ENCODE measurements at places on chromosomes 4 and X. TPM values are rescaled to one million over a fixed set of nuclear protein-coding genes. Genes with fewer than 3 reads are reported as not detected.

Gene CYSLTR1
- 1.5 TPM for total RNA-seq

Gene TEX13D
- total RNA-seq: not detected

Gene FAM53A
- 0.60 TPM for total RNA-seq

Gene RHOXF2
- total RNA-seq: not detected

Gene FHIP1A
- total RNA-seq: 0.40 TPM

Gene MAGEA2B
- not detected for total RNA-seq

Gene RBM3
- total RNA-seq: 328 TPM

Gene TEX11
- not detected for total RNA-seq

Gene KIF4A
- 21.7 TPM for total RNA-seq

Gene CSAG2
- total RNA-seq: not detected

Gene SLC34A2
- not detected for total RNA-seq

Gene MAOB
- not detected for total RNA-seq

Gene MAGEA12
- total RNA-seq: not detected

Gene JADE3
- 5.2 TPM for total RNA-seq

Gene TCEAL6
- total RNA-seq: not detected

Gene F9
- not detected for total RNA-seq

Gene FMR1NB
- total RNA-seq: not detected

Gene CC2D2A
- total RNA-seq: 4.2 TPM

Gene NLRP2B
- total RNA-seq: not detected

Gene LRP2BP
- total RNA-seq: 0.15 TPM

Gene SLC25A5
- 487 TPM for total RNA-seq

Gene MAP3K15
- total RNA-seq: not detected

Gene MAGEA1
- total RNA-seq: not detected

Gene DUSP9
- total RNA-seq: not detected

Gene PASD1
- total RNA-seq: not detected

Gene TMSB15C
- total RNA-seq: 1.3 TPM

Gene FREM3
- total RNA-seq: 0.20 TPM

Gene CETN2
- total RNA-seq: 42.4 TPM

Gene SSX4B
- total RNA-seq: not detected

Gene VCX
- not detected for total RNA-seq

Gene COL25A1
- total RNA-seq: 9.1 TPM

Gene MMRN1
- total RNA-seq: 82.0 TPM

Gene UPF3B
- total RNA-seq: 1.7 TPM

Gene H2BW2
- not detected for total RNA-seq

Gene SSX2B
- not detected for total RNA-seq

Gene PGRMC1
- total RNA-seq: 72.0 TPM

Gene SPANXA1
- not detected for total RNA-seq

Gene ADGRL3
- total RNA-seq: not detected

Gene NUP62CL
- not detected for total RNA-seq

Gene ARSJ
- 27.6 TPM for total RNA-seq

Gene TMEM156
- total RNA-seq: 6.0 TPM

Gene SYNPO2
- 0.30 TPM for total RNA-seq
